ENCODE measurements at places on chromosomes 2 and 18.

DNA sequence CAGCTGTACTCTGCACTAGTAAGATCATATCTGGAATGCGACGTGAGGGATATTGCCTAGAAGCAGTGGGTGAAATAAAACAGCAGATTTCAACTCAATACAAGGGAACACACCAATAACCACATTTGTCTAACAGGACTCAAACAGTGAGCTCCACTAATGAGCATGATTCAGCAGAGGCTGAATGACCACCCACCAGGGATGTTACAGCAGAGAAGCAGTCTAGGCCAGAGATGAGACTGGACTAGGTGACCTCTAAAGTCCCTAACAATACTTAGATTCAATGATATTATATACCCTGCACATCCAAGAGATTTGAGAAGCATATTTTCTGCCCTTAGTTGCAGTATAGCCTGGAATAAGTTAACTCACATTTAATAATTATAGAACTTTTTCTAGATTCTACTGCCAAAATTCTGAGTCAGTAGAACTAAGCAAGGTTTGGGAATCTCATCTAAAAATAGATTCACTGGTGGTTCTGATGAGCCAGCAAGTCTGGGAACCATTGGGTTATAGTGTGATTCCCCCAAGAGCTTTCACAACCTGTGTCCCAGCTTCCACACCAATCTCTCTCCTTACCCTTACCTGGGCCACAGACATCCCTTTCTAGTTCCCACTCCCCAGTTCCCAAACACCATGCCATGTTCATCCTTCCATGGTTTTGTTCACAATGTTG lies 6.3 kb downstream of the THOC1 start:
- DNase-seq: no peak

- no peak for DNase-seq
These were observed 923 bp downstream of the TEKT4 start for GRCh38 chr2:94872088-94872618.

DNA sequence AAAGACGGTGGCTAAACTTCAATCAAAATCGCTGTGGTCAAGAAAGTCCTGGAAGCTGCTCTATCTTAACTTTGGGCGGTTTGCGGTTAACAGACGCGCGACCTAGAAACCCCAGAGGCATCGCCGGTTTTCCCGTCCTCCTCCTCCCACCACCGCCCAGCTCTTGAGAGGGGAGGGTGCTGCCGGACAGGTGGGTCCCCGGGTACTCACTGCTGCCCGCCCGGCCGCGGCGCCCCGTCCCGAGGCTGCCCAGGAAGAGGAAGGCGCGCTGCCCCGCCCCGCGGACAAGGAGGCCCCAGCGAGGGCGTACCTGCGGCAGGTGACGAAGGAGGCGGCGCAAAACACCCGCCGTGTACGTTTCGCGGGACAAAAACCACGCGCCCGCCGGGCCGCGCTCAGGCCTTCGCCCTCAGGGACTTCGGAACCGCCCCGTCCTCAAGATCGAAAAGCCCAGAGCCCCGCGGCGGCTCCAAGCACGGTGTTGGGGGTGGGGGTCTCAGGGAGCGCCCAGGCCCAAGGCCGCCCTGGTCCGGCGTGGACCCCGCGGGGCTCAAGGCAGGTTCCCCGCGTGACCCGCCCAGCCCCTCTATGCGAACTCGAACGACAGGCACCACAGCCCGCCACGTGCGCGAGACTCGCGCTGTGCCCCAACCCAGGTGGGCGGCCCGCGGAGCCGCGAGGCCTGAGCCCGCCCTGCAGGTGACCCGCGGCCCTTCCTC lies at the start of gene SH3YL1:
Gene SH3YL1, minus strand, starts transcription at position 259 of the 719 bp plus-strand sequence. Its CDS starts 48 bp downstream, at position 211.
- DNase-seq: no peak

DNA sequence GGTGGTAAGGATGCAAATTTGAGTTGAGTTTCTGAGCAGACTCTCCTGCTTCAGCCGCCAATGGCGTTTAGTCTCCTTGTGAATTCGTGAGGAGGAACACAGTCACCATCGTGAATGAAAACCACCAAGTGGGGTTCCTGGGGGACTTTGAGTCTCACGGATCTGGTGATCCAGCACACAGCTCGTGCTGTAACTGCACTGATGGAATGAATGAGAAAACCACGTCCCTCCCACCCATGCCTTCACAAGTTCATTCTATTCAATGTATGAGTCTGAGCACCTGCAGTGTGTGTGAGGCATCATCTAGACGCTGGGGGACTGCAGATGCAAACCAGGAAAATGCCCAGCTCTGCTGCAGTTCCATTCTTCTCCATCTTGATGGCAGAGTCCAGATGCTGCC lies 127.9 kb downstream of the PIEZO2 start:
- DNase-seq: no peak

GRCh38 chr2:97715951-97716694 lies 2.7 kb downstream of the ZAP70 start:
- no peak for DNase-seq

DNA sequence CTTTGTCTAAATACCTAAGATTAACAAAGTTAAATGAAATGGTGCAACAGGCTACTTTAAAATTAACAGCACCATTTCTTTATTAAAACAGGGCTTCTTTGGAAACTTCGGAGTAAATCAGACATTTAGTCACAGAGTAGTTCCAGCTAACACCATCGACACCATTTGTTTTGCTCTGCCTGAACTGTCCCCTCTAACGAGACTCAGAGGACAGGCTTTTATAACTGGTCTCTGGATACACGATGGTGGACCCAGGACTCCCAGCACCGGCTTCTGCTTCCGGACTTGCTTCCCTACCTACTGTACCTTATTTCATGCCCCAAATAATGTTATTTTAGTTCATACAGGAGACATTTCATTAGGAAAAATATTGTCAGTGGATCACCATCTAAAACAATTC lies 252.1 kb downstream of the XIRP2 start:
- no peak for DNase-seq

GRCh38 chr2:88865801-88866371 lies 174.4 kb downstream of the RPIA start:
- no peak for DNase-seq

GRCh38 chr2:222055328-222055727 lies 243.5 kb downstream of the PAX3 start:
- no peak for DNase-seq

DNA sequence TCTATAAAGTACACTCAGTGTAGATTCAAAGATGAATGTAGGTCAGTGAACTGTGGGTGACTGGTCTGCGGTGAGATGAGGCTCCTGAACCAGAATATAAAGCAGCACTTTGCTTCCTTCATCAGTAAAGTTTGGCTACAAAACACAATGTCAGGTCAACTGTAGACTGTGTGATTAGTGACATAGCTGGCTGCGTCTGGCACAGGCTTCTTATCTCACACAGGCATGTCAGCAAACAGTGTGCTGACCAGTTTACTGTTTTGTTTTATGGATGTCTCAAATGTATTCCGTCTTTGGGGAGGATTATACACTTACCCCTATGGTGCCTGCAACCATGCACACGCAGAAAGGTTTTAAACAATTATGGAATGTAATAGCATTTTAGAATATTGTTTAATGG lies 87.1 kb downstream of the ZNF236 start:
- no peak for DNase-seq

GRCh38 chr2:57479981-57480380 lies 566.6 kb upstream of the VRK2 start:
- no peak for DNase-seq

- DNase-seq: no peak
These were observed 60.0 kb upstream of the NOSTRIN start for GRCh38 chr2:168742258-168742932.

Measured in skeletal muscle cell (primary cell).